Activated CD4-positive, alpha-beta T cell treated with anti-CD3 and anti-CD28 coated beads, Interleukin-2, amount 50 U/mL, for 24 hours (primary cell): ENCODE measurements at places on chromosomes 1 and 21.

GRCh38 chr21:19850157-19850556 lies 1148.1 kb upstream of the NCAM2 start:
- no peak for DNase-seq

DNA sequence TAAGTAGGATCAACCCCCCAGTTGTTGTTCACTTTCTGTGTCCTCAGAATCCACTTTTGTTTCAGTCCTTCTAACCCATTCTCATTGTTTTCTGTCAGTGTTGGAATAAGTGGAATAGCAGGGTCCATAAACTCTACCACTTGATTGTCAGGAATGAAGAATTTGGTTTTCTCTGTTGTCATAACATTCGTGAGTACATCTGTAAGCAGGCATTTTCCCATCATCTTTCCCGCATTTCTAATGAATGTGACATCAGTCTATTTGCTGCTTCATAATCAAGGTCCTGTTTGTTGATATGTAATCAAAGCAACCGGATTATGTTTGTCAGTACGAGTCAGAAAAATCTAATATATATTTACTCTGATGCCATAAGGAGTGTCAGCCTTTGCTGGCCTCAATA lies 147.1 kb downstream of the KIF26B start:
- DNase-seq, result no peak

- no peak for DNase-seq
Measured at GRCh38 chr1:23936481-23937176, 23.0 kb upstream of the PNRC2 start.

GRCh38 chr1:21261551-21262292 lies 28.5 kb downstream of the ECE1 start:
- DNase-seq, result no peak
